COLO829 (cell line): ENCODE measurements at places on chromosomes 3 and 15.

DNA sequence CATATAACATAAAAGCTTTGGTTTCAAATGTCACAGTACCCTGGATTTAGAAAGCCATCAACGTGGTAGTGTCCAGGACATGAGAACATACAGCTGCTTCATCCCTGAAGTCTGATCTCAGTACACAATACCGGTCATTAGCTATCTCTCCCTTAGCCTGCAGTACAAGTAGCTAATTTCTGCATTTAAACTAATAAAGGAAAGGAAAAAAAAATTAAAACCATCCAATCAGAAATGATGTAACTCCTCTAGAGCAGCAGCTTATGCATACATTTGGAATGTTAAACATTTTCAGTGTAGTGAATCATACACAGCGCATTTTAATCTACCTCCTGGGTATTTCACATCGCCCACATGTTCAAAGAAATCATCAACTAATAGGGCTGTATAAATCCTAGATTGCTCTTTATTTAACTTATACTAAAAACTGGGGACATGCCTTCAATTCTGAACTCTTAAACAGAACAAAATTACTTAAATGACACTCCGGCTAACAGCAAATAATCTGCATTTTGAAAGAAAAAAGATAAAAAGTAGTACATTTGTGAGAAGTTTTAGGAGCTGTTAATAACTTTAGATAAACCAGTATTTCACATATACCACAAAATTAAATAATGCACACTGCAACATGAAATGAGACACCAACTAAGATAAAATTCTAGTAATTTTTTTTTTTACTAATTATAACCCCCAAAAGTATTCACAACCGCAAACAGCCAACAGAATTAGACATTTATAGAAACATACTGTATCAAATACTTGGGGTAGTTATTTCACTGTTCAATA is 3.7 kb downstream of the IGF2BP2 start:
- peak; percentile 72 for DNase-seq

DNA sequence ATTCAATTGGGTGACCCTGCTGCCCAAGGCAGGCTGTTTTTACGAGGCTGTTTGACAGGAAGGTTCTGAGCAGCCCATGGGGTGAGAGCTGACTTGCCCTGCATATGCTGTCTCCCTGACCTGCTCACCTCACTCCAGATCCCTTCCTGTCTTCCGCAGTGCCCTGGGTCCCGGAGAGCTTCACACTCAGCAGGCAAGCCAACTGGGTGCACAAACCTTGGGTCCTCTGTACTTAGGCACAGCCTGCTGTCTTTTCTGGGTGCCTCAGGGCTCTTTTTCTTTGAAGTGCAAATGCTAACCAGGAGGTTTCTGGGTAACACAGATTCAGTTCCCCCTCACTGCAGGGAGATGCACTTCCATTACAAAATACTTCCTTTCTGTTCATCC is 32.8 kb downstream of the ZXDC start:
- DNase-seq: no peak

DNA sequence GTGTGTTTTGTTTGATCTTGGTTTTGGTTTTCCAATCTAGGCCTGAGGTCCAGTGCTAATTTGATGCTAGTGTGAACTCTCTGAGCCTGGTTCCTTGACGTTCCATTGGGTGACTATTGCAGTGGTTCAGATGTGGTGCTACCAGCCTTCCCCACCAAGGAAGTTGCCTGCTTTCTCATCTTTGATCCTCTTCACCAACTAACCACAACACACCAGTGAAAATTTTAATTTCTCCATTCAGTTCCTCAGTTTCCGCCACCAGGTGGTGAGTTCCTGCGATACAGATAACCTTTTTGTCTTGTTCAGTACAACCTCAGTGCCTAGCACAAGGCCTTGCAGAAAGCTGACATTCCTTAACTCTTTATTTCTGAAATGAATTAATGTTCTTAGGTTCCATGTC is 337.4 kb upstream of the TPRG1 start:
- no peak for DNase-seq

DNA sequence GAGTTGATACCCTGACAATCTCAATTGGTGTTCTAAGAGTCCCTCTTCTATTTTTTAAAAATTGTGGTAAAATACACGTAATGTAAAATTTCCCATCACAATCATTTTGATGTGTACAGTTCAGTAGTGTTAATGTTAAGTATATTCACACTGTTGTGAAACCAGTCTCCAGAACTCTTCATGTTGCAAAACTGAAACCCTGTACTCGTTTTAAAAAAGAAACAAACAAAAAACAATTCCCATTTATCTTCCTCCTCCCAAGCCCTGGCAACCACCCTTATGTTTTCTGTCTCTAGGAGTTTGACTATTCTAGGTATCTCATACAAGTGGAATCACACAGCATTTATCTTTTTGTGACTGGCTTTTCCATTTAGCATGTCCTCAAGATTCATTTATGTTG is 28.7 kb upstream of the ALPK3 start:
- no peak for DNase-seq

DNA sequence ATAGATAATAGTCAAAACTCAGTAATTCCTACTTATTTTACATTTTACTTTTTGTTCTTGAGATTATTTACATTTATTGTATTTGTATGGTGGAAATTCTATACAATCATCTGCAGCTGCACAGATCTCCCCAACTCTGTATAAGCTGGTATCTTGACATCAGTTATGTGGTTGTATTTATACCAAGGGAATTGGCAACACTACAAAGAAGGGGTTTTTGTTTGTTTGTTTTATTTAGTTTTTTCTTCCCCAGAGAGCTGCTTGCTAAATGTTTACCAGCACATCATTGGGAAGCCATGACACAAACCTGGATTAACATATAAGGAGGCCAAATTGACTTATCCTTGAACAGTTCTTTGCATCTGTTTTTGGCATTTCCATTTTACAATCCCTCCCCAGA is 389.2 kb upstream of the KCNMB2 start:
- DNase-seq: no peak

DNA sequence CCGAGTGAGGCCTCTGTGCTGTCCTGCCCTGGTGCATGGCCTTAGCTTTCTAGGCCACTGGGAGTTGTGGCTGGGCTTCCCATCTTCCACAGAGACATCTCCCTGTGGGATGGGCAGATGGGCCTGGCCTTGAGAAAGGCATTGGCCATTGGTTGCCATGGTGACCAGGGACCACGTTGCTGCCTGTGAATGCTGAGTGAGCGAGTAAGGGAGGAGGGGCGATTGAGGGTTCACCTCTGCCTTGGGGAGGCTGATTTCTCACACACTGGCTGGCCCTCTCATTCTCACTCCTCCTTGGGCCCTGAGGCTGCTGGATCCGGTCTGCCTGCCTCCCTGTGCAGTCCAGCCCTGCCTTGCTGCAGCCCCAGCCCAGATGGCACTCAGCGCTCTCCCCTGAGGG is 26.4 kb upstream of the DOCK3 start:
- no peak for DNase-seq

GRCh38 chr3:24963762-24964625 is 464.1 kb upstream of the RARB start:
- peak; percentile 78 for DNase-seq

GRCh38 chr3:129936757-129937156 is 37.8 kb upstream of the TRH start:
- peak; percentile 51 for DNase-seq

DNA sequence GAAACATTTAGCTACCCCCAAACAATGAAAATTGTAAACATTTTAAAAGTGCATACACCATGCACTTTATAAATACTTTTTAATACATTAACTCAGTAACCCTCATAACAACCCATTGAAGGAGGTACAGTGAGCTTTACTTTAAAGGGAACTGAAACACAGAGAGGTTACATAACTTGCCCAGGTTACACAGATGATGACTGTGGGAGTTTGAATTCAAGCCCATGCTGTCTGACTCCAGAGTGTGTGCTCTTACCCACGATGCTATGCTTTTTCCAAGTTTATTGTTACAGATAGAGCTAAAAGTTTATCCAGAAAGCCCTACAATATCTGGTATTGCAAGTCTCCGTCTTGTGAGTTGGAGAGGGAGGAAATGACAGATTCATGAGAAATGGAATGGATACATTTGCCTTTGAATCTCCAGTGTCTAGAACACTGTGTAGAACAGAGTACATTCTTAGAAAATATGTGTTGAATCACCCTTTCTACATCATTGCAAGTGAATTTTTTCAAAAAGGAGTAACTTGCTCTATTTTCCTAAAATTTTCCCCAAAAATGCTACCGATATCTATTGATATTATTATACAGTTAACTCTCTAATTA is 428.3 kb downstream of the NAALADL2 start:
- no peak for DNase-seq

- peak; percentile 78 for DNase-seq
Measured at GRCh38 chr3:156448300-156448699, 106.6 kb downstream of the SSR3 start.

DNA sequence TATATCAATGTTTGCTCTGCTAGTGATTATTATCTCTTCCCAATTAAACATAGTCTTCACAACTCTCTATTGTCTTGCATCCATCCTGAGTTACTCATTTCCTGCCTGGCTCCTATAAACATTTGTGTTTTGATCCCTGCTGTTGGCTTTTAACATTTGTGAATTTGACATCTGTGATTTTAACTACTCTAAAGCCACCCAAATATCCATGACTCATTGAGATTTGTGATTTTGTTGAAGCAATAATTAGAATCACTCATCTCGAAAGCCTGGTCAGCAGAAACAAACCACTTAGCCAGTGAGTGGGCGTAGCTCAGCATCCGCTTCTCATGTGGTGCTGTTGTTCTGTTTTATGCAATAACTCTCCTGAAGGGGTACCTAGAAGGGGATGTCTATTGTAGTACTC is 174.3 kb upstream of the ZBTB20 start:
- peak; percentile 73 for DNase-seq

GRCh38 chr3:120566243-120566975 is 29.7 kb upstream of the NDUFB4 start:
- DNase-seq: no peak

- no peak for DNase-seq
Measured at GRCh38 chr3:184255291-184256039, 5.9 kb downstream of the CAMK2N2 start.

DNA sequence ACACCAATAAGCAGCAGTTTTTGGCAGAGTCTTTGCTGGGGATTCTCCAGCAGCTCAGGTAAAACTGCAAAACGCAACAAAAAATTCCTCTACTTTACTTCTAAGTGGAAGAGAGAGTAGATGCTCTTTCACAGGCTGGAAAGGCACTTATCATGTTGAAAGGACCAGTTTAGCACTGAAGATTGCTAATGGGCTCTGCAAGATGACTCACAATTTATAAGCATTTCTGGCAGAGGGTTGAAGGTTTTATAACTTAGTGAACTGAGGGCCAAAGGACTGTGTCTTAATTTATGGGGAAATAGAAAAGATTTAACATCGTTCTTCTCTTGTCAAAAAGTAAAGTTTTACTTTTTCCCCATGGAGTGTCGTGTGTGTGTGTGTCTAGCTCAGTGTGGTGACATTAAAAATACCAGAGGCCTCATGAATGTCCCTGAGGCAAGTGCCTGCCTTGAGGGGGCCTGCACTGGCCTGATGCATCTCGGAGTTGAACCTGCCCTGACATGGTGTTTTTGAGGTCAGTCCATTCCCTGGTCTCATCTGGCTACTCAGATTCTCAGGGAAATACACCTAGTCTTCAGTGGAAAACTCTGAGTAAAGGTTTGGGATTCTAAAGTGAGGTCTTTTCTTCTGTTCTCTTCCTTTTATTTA is 1092.0 kb downstream of the NAALADL2 start:
- DNase-seq: no peak

DNA sequence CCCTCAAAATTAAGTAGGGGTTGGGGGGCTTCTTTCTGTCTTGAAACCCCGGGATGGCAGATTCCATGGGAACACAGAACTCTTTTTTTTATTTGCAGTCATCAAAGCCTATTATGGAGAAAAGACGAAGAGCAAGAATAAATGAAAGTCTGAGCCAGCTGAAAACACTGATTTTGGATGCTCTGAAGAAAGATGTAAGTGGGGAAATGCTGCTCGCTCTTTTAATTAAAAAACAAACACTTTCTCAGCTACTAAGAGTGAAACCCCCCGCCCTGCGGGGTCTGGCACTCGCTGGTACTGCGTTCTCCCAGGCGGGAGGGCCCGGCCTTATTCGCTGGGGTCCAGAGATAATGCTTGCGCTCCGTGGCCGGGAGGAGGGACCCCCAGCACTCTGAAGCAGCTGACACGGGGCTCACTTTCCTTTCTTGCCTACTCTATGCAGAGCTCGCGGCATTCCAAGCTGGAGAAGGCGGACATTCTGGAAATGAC is 615 bp downstream of the HES1 start:
- no peak for DNase-seq

DNA sequence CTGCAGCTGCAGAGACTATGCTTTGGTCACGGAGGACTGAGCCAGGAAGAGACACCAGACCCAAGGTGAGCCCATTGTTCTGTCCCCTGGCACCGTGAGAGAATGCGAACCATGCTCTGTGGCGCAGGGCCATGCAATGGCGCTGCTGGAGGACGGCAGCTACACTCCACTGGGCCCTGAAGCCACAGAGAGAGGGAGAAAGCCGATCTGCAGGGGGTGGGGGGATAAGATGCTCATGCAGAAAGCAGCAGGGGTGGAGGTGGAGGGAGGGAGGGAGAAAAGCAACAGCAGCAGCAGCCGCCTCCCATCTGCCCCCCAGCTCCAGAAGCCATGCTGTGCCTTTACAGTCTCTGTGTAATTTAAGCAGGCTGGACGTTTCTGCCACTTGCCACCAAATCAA is 5.3 kb downstream of the BDH1 start:
- no peak for DNase-seq

- no peak for DNase-seq
Measured at GRCh38 chr3:53671192-53671960, 174.8 kb downstream of the CHDH start.

GRCh38 chr3:96657710-96658109 is 156.7 kb upstream of the EPHA6 start:
- DNase-seq: no peak

DNA sequence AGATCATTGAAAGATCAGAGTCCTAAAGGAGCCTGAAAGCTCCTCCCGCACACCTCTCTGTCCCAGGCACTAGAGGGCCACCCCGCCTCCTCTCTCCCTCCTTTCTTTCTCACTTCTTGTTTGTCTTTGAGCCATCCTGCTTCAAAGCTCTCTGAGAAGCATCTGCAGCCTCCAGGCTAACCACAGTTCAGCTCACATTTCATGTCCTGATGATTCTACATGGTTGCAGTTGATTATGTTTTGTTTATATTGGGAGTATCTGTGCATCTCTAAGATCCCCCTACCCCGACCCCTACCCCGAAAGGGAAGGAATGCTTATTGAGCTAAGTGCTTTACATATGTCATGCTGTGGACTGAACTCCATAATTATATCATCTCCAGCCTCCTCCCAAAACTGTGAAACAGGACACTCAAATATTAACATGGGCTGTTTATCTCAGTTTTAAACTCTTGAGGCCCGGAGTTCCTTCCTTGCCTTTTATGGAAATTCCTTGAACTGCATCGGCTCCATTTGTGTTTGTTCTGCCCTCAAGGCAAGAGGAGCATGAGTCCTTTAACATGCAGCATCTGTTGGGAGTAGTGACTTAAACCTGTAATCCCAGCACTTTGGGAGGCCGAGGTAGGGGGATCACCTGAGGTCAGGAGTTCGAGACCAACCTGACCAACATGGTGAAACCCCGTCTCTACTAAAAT is 30.9 kb downstream of the MGLL start:
- DNase-seq: peak; percentile 46
